ENCODE measurements at places on chromosomes 2 and 18. TPM values are rescaled to one million over a fixed set of nuclear protein-coding genes. Genes with fewer than 3 reads are reported as not detected.

DNA sequence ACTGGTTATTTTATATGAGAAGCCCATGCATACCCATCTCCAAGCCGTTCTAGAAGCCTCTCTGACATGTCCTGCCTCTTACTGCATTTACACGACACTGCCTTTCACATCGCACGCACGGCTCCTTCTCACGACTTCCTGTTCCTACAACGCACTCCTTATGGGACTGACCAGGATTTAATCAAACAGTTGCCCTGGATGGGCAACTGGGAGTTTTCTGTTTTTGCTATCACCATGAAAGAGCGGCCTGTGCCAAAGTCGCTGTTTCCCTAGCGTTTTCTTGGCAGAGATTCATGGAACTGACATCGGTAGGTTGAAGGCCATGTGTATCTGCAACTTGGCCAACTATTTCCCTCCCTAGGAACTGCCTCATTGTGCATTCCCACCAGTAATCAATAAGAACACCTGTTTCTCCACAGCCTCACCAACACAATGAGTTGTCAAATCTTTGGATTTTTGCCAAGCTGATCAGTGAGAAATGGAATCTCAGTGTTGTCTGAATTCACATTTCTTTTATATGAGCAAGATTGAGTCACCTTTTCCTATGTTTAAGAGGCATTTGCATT lies 97.2 kb upstream of the OTOS start:
- no peak for DNase-seq

GRCh38 chr2:74499940-74500577 lies 656 bp upstream of the LBX2 start:
- DNase-seq = no peak

- DNase-seq = no peak
Observed at GRCh38 chr2:10260130-10260529, 42.6 kb upstream of the HPCAL1 start.

Gene IL36A
- polyA plus RNA-seq = not detected

- no peak for DNase-seq
Observed at GRCh38 chr2:240966457-240966905, 31.9 kb upstream of the SNED1 start.

Gene CNPPD1
- 68.1 TPM for polyA plus RNA-seq

DNA sequence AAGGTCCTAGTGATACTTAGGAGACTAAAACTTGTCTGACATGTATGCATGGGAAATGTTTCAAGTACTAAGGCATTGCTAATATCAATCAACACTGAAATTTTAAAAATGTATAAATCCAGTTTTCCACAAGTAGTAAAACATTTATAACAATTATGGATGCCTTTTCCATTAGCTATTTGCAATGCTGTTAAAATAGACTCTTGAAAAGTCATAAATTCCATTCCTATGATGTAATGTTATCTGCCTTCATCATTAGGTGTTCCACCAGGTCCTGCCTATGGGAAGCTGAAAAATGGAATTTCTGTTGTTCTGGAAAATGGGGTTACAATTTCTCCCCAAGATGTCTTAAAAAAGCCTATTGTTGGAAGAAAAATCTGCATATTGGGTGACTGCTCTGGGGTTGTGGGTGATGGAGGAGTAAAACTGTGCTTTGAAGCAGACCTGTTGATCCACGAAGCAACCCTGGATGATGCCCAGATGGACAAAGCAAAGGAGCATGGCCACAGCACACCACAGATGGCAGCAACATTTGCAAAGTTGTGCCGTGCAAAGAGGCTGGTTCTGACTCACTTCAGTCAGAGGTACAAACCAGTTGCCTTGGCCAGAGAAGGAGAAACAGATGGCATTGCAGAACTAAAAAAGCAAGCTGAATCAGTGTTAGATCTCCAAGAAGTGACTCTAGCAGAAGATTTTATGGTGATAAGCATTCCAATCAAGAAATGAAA lies 18.7 kb downstream of the ELAC1 start:
- DNase-seq = no peak

- DNase-seq = no peak
Observed at GRCh38 chr2:3257166-3257565, 120.5 kb downstream of the EIPR1 start.

GRCh38 chr2:101899871-101900270 lies 91.9 kb upstream of the IL1R2 start:
- DNase-seq = no peak

- DNase-seq = no peak
Observed at GRCh38 chr2:237692601-237693290, 65.4 kb downstream of the LRRFIP1 start.

Gene DOK6
- polyA plus RNA-seq = 15.5 TPM

GRCh38 chr18:51070545-51070944 lies 40.5 kb downstream of the SMAD4 start:
- no peak for DNase-seq

Gene AQP12B
- polyA plus RNA-seq = 0.72 TPM

DNA sequence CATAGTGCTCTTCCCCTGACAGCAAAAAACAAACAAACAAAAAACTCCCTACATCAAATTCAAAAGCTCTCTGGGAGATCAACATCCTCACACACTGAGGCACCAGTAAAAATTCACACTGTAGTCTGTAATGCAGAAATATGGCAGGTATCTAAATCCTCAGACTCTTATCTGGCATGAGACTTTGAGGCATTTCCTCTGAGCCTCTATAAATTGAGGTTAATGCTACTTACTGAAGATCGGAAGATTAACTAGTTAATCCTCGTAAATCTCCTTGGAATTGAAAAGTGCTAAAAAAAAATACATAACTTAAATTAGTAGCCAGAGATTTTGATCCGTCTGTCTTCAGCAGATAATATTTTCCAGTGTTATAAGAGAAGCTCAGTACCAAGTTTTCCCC lies 65.0 kb downstream of the AP1S3 start:
- no peak for DNase-seq

DNA sequence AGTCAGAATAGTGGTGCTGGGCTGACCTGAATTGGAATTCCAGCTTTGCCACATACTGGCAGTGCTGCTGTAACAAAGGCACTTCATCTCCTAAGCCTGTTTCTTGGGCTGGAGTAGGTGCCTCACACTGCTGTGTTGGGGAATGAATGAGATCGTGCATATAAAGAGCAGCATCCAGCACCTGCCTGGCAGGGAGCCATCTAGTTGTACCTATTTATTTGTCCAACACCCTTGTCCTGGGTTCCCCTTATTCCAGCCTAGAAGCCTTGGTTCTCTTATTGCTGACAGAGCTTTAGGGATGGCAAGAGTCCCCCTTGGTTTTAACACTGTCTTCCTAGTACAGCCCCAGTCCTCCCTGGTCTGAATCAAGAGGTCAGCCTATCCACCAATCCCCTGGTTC lies 275.3 kb upstream of the RAB12 start:
- no peak for DNase-seq

DNA sequence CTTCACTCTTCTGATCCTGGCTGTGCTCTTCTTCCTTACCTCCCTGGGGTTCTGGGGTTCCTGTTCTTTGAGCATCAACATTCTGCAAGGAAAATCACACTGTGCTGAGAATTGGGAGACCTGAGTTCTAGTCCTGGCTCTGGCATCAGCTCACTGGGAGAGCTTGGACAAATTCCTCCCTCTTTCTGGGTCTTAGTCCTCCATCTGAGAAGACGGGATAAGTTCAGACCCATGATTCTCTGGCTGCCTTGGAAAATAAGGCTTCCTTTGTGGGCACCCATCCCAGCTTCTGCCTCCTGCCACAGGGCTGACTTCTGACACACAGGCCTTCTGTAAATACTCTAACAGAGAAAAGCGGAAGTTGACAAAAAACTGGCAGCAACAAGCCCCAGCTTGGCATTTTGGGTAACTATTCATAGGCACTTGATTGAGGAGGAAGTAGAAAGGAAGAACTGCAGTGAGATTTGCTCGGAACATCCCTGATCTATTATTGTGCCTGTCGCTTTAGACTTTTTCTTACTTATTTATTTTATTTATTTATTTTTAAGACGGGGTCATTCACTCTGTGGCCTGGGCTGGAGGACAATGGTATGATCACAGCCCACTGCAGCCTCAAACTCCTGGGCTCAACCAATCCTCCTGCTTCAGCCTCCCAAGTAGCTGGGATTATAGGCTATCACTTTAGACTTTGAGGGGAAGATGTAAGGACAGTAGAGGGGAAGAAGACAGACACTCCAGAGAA lies 7.9 kb downstream of the PCBP1 start:
- DNase-seq = no peak

GRCh38 chr18:7358989-7359726 lies 128.3 kb downstream of the LRRC30 start:
- no peak for DNase-seq

DNA sequence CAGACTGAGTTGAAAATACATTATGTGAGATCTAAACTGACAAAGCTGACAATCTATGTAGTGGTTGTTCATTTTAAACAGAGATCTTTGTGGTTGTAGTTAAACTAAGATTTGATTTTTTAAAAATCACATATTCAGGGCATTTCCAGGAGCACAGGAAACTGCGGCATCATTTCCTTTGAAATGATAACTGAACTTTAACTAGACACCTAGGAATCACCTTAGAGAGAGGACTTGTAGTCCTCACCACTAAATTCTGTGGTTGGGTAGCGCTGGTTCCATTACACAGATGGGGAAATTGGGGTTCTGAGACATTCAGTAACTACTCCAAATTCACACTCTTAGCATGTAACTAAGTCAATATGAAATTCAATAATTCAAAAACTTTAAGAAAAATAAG lies 96.0 kb upstream of the TRIB2 start:
- DNase-seq = no peak

GRCh38 chr2:52082646-52083045 lies 1050.7 kb upstream of the NRXN1 start:
- DNase-seq = no peak

- no peak for DNase-seq
Observed at GRCh38 chr18:75762758-75763157, 335.3 kb upstream of the SMIM21 start.

- no peak for DNase-seq
Observed at GRCh38 chr2:40451918-40452605, at the start of gene SLC8A1. Gene SLC8A1, minus strand, starts transcription at chr2:40452090.

- DNase-seq = no peak
Observed at GRCh38 chr2:152387041-152387440, 52.1 kb downstream of the FMNL2 start.

Gene SUCLG1
- 165 TPM for polyA plus RNA-seq

Measured in left renal cortex interstitium (tissue), 4 donors.